NCI-H1092 (cell line): ENCODE measurements at places on chromosomes 16 and 17.

- DNase-seq, result no peak
Measured at GRCh38 chr17:79806863-79807720, 10.2 kb upstream of the CBX8 start.

DNA sequence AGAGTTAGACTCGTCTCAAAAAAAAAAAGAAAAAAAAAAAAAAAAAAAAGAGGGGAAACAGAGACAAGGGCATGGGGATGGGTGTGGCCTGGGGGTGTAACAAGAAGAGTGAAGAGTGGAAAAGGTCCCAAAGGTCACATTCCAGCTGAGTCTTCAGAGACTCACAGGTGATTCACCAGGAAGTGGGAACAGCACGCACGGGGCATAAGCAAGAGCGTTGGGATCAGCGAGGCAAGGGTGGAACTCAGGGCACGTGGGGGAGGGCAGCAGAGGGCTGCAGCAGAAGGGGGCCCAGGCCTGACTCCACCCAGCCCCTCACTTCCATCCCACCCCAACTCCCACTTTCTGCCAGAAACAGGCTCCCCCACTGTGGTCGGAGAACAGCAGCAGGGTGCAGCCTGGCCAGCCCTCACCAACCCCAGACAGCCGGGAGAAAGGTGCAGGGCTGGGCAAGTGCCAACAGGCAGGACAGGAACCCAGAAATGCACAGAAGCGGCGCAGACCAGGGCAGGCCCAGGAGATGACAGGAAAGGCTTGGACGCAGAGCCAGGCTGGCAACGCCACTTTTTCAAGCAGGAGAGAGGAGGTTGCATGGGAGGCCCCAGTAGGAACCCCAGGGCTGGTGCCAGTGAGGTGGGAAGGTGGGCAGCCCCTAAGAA lies 3.3 kb downstream of the MEAK7 start:
- DNase-seq, result no peak

GRCh38 chr17:64441772-64442540 lies 7.0 kb upstream of the MILR1 start:
- no peak for DNase-seq

- DNase-seq, result no peak
Measured at GRCh38 chr17:67493812-67494211, 116.7 kb downstream of the PITPNC1 start.

DNA sequence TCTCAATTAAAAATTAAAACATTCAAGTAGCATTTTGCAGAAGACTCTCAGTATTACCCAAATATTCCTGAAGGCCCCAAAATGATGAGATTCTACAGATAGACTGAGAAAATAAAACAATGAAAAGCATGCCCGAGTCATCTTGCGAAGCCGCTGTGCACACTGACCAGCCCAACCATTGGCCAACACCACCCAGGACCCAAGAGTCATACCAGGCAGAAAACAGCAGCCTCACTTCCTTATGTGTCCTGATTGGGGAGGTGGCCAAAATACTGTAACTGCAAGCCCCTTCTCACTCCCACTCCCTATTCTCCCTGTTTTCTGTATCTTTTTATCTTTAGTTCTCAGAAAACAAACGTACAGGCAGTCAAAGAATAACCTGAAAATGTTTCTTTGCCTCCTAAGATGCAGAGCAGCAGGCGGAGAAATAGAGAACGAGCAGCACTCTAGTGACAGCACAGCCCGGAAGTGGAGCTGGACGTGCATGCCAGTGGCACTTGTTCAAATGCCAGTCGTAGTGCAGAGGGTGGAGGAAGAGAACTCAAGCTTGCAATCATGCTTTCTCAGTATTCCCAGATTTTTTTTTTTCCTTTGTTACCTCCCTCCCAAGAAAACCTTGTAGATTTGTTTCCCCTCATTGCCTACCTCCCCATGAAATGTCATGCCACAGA lies 182.3 kb upstream of the SOX9 start:
- DNase-seq, result no peak

DNA sequence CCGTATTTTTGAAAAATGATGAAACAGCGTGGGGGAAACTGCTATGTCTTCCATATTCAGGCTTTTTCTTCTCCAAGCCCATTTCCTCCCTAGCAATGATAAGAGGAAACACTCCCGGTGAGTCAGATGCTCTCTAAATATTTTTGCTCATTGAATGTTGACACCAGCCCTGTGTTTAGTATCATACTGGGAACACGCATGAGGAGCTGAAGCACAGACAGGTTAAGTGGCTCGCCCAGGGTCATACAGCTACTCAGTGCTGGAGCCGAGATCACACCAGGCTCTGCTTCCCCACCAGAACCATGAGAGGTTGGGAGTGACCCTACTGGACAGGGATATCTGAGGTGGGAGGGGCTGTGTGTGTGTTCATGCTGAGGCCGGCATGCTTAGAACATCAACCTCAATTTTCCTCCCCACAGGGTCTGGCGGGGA lies 37.8 kb upstream of the ADGRG1 start:
- no peak for DNase-seq

GRCh38 chr17:8300627-8301242 lies 5.5 kb upstream of the SLC25A35 start:
- DNase-seq, result peak; percentile 20

GRCh38 chr16:23538919-23539278 lies 18.3 kb downstream of the EARS2 start:
- no peak for DNase-seq

DNA sequence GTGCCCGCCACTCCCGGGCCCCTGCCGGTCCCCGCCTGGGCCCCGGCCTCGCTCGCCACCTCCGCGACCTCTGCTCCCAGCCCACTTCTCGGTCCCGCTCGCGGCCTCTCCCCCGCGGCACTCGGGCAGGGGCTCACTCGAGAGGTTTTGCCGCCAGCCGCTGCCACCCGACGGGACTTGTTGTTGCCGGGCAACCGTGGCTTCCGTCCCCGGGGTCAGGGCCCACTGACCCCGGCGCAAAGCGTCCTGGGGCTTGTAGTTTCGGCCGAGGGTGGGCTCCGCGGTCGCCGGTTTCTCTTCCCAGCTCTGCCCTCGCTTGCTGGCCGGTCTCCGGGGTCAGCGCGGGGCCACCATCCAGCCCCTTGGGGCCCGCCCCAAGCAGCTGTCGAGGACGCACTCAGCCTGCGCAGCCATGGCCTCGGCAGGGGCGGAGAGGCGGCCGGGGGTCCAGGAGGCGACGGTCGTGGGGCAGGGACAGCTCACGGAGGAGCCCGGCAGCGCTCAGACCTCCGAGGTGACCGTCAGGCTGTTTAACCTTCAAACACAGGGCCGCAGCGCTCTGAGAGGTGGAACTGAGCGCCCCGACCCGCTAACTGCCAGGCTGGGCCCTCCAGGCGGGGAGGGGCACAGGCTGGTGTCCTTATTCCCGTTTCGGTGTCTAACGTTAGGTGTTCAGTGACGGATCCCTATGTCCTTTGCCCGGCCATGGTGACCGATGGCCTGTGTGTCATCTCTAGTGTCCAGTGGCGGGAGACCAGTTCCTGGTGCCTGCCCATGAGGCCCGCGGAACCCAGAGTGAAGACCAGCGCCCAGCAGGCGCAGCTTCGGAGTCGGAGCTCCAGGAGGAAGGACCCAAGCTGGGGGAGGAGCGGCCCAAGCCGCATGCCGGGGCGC lies at the start of the genes C16orf86 and ENKD1:
C16orf86 (plus strand) TSS at position 256 of the 894 bp plus-strand sequence; CDS start at position 413, 157 bp downstream.
ENKD1 (minus strand) TSS at position 192 of the 894 bp plus-strand sequence. CDS start 308 bp downstream, outside the sequence.
- peak; percentile 78 for DNase-seq

- no peak for DNase-seq
Measured at GRCh38 chr16:49181791-49182518, 99.7 kb downstream of the CBLN1 start.

GRCh38 chr17:73467651-73468050 lies 155.8 kb upstream of the CDC42EP4 start:
- no peak for DNase-seq

DNA sequence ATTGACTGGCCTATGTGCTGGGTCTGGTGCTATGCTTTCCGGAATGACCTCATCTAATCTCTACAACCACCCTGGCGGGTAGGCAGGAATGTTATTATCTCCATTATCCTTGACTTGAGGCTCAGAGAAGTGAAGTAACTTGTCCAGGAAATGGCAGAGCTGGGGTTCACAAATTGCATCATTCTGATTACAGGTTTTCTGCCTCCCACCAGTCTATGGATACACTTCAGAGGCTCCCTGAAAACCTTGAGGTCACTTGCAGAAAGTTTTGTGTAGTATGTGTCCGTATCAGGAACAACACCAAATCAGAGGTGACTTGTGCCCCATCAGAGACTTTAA lies 19.1 kb downstream of the NOD2 start:
- DNase-seq, result no peak

- DNase-seq, result no peak
Measured at GRCh38 chr17:40451420-40451819, 8.2 kb downstream of the IGFBP4 start.

GRCh38 chr16:88993166-88993761 lies 16.3 kb upstream of the CBFA2T3 start:
- DNase-seq, result no peak

DNA sequence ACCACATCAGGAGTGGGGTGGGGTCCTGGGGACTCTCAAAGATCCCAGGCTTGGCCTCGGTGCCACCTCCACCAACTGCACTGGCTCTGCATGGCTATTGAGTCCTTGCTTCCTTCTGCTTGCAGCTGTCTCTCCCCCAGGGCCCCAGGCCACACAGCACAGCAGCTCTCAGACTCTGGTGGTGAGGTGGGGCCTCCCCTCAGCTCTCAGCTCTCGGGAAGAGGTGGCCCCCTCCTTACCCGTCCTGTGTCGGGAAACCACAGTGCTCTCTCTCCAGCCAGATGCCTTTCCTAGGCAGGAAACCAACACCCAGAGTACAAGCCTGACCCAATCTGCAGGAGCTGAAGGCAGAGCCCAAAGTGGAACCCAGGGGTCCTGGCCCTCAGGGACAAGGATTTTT lies 18.5 kb downstream of the SRCIN1 start:
- no peak for DNase-seq

DNA sequence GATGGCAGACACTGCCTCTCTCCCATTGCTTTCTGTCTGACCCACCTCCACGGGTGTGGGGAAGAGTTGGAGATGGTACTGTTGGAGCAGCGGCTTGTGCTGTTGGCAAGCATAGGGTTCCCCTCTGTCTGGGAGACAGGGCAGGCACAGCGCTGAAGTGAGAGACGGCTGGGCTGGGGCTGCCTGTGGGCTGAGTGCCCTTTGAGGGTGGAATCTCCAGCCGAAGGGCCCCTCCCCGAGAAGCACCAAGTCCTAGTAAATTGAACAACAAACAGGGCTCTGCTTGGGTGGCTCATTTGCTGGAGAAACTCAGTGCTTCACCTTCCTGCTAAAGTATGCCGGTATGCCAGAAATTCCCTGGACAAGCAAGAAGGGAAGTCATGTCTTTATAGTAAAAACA lies 79.7 kb downstream of the KSR1 start:
- DNase-seq, result no peak

DNA sequence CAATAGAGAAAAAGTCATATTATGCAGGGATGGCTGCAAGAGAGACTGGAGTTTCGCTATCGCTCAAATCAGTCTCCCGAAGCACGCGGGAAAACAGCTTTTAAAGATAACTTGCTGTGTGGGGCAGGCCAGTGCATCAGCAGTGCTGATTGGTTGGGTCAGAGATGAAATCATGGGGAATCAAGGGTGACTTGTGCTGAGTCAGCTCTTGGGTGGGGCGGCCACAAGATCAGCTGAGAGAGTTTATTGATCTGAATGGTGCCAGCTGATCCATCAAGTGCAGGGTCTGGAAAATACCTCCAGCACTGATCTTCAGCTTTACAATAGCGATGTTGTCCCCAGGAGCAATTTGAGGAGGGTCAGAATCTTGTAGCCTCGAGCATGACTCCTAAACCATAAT lies 430.5 kb downstream of the RBFOX1 start:
- no peak for DNase-seq

DNA sequence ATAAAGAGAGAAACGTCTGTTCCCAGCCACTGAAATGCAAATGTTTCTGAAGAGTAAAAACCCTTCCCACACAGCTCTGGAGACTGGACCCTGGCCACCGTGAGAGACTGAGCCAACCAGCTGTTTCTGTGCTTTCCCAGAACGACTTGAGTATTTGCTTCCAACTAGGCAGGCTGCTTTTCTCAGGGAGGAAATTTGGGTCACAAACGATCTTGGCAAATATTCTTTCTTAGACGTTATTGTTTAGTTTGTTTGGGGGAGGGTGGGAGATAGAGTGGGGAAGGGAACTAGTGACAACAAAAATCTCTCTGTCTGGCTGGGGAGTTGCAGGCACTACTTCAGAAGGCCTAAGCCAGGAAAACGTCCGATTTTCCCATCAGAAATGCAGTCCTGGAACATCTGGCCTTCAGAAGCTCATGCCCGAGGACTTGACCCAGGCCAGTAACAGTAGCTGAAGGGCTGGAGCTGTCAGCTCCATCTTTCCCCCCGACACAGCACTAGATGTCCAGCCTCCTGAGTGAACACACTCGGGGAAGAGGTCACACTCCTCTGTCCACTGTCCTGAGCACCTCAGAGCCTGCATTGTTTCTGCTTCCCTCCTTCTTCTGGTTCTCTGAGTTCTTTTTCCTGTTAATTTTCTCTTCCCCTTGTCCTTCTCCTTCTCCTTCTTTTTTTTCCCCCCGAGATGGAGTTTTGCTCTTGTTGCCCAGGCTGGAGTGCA lies 4.0 kb downstream of the CCDC92B start:
- no peak for DNase-seq

DNA sequence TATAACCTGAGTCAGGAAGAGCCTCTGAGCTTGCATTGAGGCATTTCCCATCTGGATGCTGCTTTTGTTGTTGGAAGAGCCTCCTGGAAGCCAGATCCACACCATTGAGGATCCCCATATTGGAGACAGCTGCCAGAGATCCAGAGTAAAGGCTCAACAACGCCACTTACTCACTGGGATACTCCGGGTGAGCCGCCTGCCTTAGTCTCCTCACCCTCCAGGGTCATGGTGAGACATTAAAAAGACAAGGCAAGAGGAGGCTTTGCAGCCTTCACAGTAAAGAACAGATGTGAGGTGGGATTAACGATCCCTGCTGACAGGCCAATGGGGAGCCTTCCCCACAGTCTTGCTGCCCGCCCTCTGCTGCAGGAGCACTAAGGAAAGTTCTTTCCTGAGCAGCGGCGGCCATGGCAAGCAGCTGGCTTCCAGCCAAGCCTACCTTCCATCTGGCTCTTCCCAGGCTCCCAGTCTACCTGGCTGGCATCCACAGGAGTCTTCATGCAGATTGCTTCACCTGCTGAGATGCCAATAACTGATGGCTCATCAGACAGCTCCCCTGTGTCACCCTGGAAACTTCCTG lies 198.5 kb downstream of the CYLD start:
- no peak for DNase-seq

DNA sequence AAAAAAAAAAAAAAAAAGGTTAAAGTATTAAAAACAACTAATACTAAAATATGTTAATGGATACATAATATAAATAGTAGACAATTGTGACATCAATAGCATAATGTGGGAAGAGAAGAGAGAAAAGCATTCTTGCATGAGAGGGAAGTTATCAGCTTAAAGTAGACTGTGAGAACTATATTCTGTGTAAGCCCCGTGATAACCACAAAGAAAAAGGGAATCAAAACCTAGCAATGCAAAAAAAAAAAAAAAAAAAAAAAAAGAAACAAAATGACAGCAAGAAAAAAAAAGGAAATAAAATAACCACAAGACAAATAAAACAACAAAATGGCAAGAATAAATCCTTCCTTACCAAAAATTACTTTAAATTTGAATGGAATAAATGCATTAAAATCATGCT lies 39.8 kb upstream of the MYLK3 start:
- no peak for DNase-seq

- DNase-seq, result no peak
Measured at GRCh38 chr17:3658784-3659449, 9.5 kb downstream of the TAX1BP3 start.

- DNase-seq, result peak; percentile 77
Measured at GRCh38 chr17:7241783-7242716, at the start of gene GABARAP. TSS of gene GABARAP (minus strand) at chr17:7242449. CDS start at chr17:7242330, 119 bp downstream.
